CD8-positive, alpha-beta memory T cell (primary cell): ENCODE measurements at places on chromosomes 16 and 17. TPM values are rescaled to one million over a fixed set of nuclear protein-coding genes. Genes with fewer than 3 reads are reported as not detected.

LPO gene
- total RNA-seq, result not detected

DNA sequence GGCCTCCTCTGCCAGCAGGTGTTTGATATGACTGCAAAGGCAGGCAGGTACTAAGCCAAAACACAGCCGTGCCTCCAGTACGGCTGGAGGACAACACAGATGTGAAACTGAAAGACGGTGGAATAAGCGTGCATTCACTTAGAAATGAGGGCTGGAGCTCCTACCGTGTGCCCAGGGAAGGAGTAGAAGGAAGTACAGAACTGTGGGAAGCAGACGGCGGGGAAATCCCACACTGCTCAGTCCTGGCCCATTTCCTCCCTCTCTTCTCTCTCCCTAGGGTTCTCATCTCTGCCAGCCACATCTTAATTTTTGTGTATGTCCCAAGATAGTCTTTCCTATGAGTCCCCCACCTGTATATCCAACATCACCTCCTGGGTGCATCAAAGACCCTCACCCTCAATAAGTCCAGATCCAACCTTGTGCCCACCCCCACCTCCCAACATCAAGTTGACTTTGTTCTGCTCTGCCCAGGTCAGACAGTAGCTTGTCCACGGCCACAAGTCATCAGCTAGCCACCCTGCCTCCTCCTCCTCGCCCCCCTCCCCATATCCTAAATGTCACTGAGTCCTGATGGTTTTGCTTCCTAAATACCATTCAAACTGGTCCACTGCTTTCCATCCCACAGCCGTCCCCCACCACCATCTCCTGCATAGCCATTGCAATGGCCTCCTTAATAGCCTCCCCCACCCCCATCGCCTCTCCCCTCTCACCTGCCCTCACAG, 77.1 kb upstream of the RPL38 start:
- no peaks in the 10 kb centered on the region for H3K36me3 ChIP-seq
- no peak for DNase-seq
- H3K27me3 ChIP-seq, result no peaks in the 10 kb centered on the region
- H3K27ac ChIP-seq, result no peak overlapping the region
- H3K4me1 ChIP-seq, result no peaks in the 10 kb centered on the region
- no peak overlapping the region for H3K4me3 ChIP-seq

DNA sequence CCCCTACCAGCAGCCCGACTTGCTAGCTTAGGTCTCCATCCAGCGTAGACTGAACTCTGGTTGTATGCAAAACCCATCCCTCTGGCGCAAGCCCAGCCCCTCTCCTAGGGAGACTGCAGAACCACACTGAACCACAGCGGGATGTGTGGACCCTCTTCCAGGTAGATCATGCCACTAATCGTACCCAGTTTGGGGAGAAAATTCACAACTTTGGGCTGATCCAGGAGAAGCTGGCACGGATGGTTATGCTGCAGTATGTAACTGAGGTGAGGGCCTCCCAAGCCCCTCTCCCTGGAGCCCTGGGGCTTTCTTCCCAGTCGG, 3.2 kb downstream of the ACADVL start:
- no peak overlapping the region for H3K4me3 ChIP-seq
- DNase-seq, result no peak
- H3K27me3 ChIP-seq, result no peaks in the 10 kb centered on the region
- H3K4me1 ChIP-seq, result peaks cover 32% of the 10 kb centered on the region
- H3K27ac ChIP-seq, result no peak overlapping the region

DNA sequence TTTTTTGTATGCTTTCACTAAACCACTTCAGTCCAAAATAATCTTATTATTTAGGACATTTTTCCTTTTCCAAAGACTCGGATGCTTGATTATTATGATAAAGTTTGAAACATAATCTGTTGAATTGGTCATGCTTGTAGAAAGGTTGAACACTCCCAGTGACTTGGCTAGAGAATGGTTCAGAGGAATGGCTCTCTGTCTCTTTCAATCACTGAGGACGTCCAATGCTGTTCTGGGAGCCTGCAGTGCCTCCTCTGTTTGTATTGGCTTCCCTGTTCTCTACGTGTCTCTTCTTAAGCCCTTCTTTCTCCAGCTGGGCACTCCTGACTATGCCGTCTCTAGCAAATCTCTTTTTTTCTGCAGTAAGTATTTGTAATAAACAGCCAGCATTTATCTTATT, 369.0 kb upstream of the DYNLRB2 start:
- no peaks in the 10 kb centered on the region for H3K4me1 ChIP-seq
- no peak for DNase-seq
- no peaks in the 10 kb centered on the region for H3K27me3 ChIP-seq

DNA sequence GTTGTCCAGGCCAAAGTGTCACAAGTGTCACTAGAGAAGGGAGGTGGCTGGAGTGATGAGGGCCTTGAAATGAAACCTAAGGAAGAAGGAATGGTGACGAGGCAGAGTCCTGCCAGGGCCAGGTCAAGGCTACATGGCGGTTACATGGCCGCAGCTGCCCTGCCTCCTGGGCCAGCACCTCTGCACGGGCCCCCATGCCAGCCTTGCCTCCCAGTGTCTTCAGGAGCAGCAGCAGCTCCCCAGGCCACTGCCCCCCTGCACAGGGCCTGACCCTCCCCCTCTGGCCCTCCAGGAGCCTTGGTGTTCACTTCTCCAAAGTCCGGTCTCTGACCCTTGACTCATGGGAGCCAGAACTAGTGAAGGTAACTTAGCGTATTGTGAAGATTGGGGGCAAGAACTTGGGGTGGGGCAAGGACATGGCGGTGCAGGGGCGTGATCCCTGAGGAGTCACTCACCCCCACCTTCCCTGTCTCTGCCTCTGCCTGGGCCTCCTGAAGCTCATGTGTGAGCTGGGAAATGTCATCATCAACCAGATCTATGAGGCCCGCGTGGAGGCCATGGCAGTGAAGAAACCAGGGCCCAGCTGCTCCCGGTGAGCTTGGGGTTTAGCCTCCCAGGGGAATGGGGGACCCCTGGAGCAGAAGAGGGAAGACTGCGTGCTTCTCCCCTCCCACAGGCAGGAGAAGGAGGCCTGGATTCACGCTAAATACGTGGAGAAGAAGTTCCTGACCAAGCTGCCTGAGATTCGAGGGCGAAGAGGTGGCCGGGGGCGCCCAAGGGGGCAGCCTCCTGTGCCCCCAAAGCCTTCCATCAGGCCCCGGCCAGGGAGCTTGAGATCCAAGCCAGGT, 4.1 kb upstream of the KCTD11 start:
- no peaks in the 10 kb centered on the region for H3K27me3 ChIP-seq
- H3K4me1 ChIP-seq, result peaks cover 22% of the 10 kb centered on the region
- DNase-seq, result no peak
- no peak overlapping the region for H3K27ac ChIP-seq
